ENCODE measurements at places on chromosomes 5 and 9.

DNA sequence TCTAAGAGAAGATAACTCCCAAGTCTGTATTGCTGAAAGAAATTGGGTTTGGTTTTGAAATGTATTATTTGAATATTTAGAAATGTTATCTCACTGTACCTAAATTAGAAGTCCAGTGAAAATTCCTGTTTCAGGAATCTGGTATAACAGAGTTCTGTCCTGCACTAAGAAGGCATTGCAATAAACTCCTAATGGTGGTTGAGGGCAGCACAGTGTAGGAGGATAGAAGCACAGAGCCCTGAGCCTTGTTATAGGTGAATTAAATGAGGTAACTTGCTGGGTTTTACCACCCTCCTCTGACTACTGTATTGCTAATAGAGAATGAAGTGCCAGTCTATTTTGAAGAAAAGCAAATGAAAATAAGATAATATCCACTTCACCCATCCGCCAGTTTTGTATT, 143.4 kb downstream of the CD180 start:
- no peak for DNase-seq

DNA sequence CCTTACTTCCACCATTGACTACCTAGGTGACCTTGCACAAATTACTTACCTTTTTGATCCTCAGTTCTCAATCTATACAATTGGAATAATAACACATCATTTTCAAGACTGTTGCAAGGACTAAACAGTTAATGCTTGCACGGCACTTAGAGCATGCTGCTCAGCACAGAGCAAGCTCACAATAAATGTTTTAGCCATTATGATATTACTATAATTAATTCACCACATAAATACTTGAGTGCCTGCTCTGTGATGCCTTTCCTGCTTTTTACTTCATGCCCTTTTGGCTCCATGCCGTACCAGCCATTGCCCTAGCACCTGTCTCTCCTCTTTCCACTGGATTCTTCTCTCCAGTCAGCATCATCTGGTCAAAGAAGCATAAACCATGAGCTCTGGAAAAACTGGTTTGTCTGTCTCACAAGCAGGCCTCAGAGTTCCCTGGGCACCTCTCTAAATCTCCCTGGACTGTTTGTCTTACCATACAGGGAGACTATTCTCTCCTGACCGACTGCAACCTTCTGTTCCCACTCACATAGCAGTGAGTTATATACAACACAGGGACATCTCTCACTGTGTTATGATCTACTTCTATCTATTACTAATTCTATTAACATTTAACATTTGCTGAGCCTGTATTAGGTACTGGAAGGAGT, 260.4 kb upstream of the ADRA1B start:
- no peak for DNase-seq

DNA sequence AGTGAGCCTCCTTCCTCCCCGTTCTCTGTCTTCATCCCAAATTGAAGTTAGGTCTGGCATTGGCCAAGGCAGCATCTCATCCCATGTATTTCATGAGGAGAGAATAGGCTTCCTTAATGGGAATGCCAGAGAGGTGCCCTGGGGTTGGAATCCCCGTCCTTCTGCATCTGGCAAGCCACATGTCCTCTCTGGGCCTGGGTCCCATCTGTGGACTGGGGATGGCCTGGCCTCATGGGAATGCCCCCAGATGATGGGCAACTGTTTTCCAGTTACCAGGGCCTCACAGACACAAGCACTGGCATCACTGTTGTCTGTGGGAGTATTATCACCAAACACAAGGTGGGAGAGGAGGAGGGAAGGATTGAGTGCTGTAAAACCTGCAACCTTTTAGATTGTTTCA, 153.9 kb downstream of the FSTL4 start:
- no peak for DNase-seq

- DNase-seq, result no peak
These were observed 158.3 kb downstream of the FAM174A start for GRCh38 chr5:100693481-100693880.

GRCh38 chr9:4137234-4137633, 162.6 kb downstream of the GLIS3 start:
- DNase-seq, result no peak

DNA sequence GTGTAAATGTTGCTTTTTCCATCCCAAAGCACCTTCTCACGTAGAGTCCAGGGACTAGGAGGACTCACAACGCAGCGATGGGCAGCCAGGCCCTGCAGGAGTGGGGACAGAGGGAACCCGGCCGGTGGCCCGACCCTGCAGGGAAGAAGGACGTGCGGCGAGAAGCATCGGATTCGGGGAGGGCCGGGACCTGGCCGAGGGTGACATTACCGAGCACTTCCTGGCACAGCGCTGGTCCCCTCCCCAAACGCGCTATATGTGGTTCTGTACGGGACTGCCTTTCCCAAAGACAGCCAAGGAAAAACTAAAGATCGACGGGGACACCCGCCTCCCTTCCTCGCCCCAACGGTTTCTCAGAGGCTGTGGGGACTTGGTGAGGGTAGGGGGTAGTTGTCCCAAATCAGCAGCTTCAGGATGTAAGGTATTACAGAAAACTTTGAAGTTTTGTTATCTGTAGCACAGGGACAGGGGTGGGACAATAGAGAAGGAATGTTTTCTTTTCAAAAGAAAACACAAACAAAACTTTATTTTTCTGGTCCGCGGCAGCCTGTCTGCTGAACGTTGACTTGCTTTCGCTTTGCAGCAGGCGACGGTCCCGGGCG, 887 bp upstream of the MAP3K1 start:
- peak; percentile 25 for DNase-seq

- DNase-seq, result no peak
These were observed 9.8 kb upstream of the CCDC69 start for GRCh38 chr5:151233616-151234085.

GRCh38 chr5:67268231-67269021, 71.8 kb upstream of the CD180 start:
- DNase-seq, result no peak

- DNase-seq, result no peak
These were observed 28.3 kb downstream of the LRRC70 start for GRCh38 chr5:62606878-62607277.

- DNase-seq, result no peak
These were observed 522 bp downstream of the BHMT start for GRCh38 chr5:79111960-79112702.

DNA sequence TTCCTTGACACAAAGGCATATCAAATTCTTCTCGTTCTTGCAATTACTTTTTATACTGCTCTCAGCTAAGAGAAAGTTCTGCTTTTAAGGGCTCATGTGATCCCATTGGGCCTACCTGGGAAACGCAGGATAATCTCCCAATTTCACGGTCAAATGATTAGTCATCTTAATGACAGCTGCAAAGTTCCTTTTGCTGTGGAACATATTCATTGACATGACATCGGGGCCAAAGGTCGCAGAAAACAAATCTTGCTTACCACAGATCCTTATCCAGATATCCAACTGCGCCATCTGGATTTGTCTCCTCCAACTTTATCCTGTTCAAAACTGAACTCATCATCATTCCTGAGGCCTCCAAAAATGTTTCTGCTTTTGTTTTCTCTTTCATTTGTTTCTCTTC, 1085.6 kb upstream of the WWC1 start:
- no peak for DNase-seq

- DNase-seq, result no peak
These were observed 13.2 kb upstream of the AUH start for GRCh38 chr9:91374939-91375338.

- no peak for DNase-seq
These were observed 48.8 kb downstream of the HABP4 start for GRCh38 chr9:96498796-96499195.

- DNase-seq, result no peak
These were observed 17.7 kb downstream of the MLLT3 start for GRCh38 chr9:20604562-20604961.

DNA sequence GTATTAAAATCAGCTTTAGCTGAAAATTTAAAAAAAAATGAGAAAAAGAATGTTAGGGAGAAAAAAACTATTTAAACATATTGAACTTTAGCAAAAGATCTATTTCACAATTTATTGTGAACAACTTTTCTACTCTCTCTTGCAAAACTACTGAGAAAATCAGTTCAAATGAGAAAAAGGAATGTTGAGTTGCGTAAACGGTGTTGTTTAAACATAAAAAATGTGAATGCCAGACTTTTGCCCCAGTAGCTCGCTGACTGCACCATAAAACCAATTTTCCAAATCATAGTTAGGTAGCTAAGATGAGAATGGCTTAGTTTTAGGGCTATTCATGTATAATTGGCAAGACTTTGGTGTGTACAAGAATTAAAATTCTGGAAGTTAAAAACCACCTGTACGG, 13.4 kb upstream of the RAD23B start:
- no peak for DNase-seq
